ENCODE measurements at places on chromosomes 7 and 10. TPM values are rescaled to one million over a fixed set of nuclear protein-coding genes. Genes with fewer than 3 reads are reported as not detected.

Gene SFTPA1
- total RNA-seq = not detected

Gene LOXL4
- total RNA-seq = 0.26 TPM

Gene NODAL
- not detected for total RNA-seq

Gene TACR2
- 2.3 TPM for total RNA-seq

Gene DRGX
- total RNA-seq = not detected

- DNase-seq = no peak
Observed at GRCh38 chr7:110940756-110941155, 150.2 kb upstream of the LRRN3 start.

DNA sequence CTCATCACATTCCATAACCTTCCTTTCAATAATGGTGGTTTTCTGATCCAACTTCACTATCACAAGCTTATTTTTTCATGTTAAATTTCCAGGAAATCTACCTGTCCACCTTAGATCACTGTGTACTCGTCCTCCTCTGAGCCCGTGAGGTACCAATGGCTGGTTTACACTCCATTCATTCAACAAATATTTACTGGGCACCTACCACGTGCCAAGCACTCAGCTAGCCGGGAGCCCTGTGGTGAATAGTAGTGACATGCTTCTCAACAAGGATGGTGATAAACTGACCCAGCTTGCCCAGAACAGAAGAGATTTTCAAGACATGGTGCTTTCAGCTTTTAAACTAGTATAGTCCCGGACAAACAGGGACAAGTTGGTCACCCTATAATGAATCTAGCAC, 98.2 kb downstream of the FAM204A start:
- no peak for DNase-seq

- no peak for DNase-seq
Observed at GRCh38 chr7:133836666-133837065, 290.5 kb upstream of the LRGUK start.

GRCh38 chr7:28745351-28745750, 212.8 kb downstream of the TRIL start:
- DNase-seq = no peak

GRCh38 chr7:105665684-105666083, 84.4 kb upstream of the EFCAB10 start:
- no peak for DNase-seq

GRCh38 chr7:131555552-131556052, 826 bp downstream of the PODXL start:
- no peak for DNase-seq

DNA sequence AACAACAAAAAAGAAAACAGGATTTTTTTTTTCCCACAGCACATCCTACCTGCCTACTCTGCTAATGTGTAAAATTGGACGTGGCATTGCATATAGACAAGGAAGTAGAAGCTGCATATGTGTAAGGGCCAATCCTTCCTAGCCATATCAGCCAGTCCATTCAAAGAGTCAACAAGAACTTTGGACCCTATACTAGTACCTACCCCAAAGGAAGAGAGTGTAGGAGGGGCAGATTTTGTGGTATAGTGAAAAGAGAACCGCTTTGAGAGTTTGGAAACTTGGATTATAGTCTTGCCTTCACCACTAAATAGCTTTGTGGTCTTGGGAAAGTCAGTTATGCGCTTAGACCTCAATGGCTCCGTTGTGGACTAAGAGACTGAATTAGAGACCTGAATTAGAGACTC, 12.1 kb upstream of the MCU start:
- DNase-seq = no peak

GRCh38 chr7:96198047-96198636, 123.8 kb downstream of the SLC25A13 start:
- no peak for DNase-seq

- DNase-seq = no peak
Observed at GRCh38 chr10:64546073-64546472, 1024.9 kb downstream of the REEP3 start.

DNA sequence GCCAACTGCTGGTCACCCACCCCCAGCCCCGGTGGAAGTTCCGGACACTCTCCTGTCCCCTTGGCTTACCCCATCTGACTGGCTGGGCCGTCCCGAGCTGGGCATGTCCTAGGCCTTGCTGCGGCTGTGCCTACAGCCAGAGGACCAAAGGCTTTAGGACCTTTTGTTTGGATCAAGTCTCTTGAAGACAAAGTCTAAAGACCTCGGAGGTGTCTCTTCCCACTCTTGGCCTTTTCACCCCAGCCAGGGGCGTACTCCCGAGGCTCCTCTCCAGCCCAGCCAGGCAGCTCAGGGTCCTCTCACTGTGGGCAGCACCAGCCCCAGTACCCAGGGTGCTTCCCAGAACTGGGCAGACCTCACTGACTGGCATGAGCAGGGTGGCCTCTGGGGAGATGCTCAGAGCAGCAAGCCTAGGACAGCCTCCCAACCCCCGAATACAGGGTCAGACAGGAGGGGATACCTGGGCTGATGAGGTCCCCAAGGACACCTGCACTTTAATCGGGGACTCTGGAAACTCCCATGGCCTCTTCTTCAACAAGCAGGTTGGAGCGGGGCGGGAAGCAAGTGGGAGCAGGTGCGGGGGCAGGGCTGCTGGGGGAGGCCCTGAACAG, 2.7 kb upstream of the PWWP2B start:
- DNase-seq = no peak

DNA sequence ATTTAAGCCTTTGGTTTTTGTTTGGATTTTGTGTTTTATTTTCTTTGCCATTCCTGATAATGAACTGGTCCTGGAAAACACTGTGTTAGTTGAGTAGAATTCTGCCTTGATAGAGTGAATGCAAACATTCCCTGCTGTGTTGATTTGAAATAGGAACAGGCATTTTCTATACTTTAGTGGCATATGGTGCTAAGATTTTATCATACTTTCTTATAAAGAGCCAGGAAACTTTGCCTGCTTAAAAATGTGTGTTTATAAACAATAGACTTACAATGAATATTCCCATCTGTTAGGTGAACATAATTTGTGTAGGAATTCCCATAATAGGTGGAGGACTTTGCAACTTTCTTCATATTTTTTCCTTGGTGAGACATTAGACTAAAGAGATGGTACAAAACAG, 333.3 kb downstream of the SDK1 start:
- no peak for DNase-seq

DNA sequence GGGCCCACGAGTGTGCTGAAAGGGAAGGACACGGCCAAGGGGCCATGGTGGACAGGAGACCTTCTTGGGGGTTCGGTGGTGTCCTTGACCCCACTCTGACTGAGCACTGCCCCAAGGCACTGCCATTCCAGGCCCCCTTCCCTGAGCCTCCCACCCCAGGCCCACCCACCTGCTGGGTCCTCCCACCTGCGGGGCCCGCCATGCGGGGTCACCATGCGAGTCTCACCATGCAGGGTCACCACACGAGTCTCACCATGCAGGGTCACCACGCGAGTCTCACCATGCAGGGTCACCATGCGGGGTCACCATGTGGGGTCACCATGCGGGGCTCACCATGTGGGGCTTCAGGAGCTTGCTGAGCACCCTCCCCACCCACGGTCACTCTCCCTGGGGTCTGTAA, 76.3 kb downstream of the LHPP start:
- DNase-seq = no peak

DNA sequence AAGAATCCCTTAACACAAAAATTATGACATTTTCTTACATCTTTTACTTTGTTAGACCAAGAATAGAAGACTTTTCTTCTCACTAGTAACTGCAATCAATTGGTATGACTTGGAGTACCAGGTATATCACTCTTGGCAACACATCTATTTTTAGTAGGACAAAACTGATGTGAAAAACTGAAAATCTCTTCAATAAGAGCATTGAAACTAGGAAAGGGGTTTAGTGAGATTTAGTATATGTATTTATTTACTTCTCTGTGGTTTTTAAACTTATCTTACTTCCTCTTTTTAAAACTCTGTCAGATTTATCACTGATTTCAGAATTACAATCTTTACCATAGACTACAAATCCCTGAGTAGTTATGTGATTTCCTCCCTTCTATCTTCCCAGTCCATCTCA, 366.2 kb downstream of the PCDH15 start:
- no peak for DNase-seq

GRCh38 chr10:73253225-73253555, 746 bp upstream of the MRPS16 start:
- no peak for DNase-seq
